ENCODE measurements at places on chromosomes 2 and 18.
A peak's percentile ranks its signal among the peaks of the same experiment; 100 is the strongest.

DNA sequence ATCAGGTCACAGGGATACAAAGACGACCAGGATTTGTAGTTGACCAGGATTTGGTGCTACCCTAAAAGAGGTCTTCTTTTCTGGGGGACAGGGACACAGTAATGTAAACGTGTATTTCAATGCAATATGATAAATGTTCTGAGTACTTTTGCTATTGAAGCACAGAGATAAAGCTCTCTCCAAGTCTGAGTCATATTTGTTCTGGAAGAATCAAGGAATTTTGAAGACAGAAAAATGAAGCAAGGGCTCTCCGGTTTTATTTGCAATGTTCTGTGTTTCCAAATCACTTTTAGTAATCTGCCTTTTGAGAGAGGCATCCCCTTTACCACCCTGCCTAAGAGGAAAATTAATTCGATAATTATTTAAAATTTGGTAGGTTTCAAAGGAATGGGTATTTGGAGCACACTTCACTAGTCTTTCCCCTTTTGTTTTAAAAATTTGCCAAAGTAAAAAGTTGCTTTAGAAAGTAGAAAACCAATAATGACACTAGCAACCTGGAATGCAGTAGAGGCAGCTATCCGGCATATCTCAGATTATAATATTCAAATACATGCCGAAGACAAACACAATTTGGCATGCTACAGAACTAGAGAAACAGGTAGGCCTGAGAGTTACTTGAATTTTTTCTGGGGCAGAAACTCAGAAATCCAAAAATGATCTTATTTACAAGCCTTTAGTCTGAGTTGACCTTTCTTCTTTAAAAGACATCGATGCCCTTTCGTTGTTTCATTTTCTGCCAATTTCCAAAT lies 82.7 kb downstream of the MREG start:
- DNase-seq, result no peak

DNA sequence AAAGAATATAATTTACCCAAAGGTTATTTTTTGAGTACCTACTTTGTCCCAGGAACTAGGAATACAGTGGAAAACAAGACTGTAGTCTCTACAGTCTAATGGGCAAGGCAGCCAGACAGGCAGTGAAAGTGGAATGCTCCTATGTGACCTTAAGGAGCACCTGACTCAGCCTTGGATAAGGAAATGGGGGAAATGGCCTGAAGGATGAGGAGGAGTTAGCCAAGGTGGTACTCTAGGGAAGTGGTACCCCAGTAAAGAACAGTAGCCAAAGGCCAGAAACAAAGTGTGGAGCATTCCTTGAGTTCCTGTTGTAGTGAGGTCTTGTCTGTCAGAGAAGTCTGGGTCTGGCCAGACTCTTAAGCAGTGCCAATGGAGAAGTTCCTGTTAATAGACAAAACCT lies 6.0 kb downstream of the ZNF397 start:
- DNase-seq, result no peak

DNA sequence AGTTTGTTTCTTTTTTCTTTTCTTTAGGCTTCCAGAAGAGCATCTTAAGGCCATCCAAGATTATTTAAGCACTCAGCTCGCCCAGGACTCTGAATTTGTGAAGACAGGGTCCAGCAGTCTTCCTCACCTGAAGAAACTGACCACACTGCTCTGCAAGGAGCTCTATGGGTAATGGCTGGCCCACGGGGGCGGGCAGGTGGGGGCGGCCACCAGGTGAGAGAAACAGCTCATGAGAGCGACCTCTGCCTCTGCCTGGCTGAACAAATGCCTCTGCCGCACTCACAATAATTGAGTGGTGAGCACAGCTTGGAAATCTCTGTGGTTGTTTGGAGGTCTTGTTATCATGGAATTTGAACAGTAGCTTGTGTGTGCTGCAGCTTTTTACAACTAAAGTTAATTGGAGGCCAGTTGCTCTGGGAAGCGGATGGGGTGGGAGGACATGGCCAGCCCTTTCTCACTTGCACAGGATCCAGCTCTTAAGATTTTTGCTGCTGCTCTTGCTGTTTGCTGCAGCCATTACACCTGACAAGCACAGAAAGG lies 70.4 kb downstream of the INPP5D start:
- DNase-seq, result peak; percentile 91

- no peak for DNase-seq
Observed at GRCh38 chr2:119689218-119689617, 10.2 kb downstream of the TMEM177 start.

DNA sequence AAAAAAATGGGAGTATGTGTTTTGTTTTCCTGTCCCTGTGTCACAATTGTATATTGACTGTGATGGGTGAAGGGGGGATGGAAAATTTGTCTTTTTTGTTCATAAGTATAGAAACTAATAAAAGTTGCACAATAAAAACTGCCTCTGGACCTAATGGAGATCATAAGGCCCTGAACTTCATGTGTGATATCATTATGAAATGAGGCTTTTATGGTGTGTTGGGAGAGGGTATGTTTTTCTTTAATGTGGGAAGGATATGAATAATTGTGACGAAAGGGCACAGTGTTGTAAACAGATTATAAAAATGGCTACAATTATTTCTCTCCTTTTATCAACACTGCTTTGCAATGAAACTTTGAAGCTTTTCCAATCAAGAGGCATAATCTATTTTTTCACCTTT lies 1889.3 kb upstream of the CELF4 start:
- no peak for DNase-seq

GRCh38 chr2:133952420-133952819 lies 301.5 kb upstream of the MGAT5 start:
- DNase-seq, result no peak
